GM23338 (cell line): ENCODE measurements at places on chromosomes 11 and 22.

GRCh38 chr11:1896923-1897322 lies 5.2 kb upstream of the PRR33 start:
- no peak for DNase-seq

GRCh38 chr11:2293984-2294925 lies 7.5 kb downstream of the C11orf21 start:
- peak; percentile 46 for DNase-seq

- DNase-seq: no peak
These were observed 14.6 kb upstream of the NDUFC2 start for GRCh38 chr11:78094250-78094649.

DNA sequence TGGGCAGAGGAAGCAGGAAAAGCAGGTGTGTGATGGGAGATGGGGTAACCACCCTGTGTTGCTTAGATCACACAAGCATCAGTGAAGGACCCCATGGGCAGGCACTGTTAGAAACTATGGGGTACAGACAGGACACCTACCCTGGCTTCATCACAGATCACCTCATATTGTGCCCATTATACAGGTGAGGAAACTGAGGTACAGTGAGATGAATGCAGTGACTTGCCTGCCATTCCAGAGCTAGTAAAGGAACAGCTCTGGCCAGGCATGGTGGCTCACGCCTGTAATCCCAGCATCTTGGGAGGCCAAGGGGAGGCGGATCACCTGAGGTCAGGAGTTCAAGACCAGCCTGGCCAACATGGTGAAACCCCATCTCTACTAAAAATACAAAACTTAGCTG lies 5.9 kb upstream of the MARK2 start:
- no peak for DNase-seq

DNA sequence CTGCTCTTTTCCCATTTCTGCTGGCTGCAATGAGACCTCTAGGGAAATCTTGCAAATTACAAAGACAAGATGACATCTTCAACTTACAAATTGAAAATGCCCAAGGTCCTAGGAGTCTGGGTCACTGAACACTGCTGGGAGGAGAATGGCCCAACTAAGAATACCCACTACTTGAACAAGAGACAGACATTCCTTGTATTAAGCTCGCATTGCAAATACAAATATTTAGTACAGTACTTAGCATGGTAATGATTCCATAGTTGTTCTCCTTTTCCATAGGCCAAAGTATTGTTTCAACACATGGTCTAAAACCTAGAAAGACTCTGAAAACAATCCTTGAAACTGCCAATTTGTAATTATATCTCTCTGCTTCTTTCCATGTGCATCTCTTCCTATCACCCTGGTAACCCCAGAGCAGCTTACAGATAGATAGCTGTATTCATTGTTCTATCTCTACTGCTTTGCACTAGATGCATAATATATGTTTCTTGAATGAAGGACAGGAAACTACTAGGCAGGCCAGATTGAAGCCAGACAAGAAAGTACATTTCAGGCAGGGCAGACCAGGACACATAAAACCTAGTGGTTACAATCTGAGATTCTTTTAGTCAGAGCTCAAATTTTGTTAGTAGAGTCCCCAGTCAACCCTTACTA lies 1545.7 kb upstream of the TENM4 start:
- DNase-seq: no peak

DNA sequence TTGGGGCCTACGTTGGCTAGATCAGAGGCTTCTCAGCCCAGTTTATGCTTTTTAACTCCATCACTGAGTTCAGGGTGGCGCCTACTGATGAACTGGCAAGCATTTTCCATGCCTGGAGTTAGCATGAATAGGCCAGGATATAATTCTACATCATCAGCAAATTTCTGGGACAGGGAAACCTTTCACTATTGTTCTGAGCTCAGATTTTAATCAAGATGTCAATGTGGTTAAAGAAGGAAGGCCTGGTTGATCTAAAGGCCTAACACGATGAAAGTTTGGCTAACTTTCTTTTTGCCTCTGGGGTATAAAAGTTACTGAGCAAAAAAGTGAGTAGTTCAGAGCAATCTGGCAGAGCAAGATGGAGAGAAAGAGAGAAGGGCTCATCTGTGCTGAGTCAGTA lies 21.7 kb upstream of the IFITM3 start:
- DNase-seq: no peak

DNA sequence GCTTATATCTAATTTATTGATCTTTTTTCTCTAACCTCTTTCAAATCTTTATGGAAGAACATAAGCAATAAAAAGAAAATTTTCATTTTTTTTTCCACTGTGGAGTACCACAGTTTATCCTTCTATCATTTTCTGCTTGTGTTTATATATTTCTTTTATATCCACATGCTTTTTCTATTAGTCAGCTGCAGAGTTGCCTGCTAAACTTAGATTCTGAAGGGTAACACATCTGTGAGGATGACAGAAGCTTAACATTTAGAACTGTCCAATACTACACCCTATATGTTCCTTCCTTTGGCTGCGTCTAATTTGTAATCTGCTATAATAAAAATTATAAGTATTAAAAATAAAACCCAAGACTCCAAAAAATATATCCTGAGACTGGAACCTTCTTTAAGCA lies 20.8 kb downstream of the CCDC90B start:
- DNase-seq: no peak

- no peak for DNase-seq
These were observed 18.4 kb downstream of the OR51I2 start for GRCh38 chr11:5467527-5467926.

GRCh38 chr22:43297270-43298061 lies 45.7 kb downstream of the SCUBE1 start:
- no peak for DNase-seq

DNA sequence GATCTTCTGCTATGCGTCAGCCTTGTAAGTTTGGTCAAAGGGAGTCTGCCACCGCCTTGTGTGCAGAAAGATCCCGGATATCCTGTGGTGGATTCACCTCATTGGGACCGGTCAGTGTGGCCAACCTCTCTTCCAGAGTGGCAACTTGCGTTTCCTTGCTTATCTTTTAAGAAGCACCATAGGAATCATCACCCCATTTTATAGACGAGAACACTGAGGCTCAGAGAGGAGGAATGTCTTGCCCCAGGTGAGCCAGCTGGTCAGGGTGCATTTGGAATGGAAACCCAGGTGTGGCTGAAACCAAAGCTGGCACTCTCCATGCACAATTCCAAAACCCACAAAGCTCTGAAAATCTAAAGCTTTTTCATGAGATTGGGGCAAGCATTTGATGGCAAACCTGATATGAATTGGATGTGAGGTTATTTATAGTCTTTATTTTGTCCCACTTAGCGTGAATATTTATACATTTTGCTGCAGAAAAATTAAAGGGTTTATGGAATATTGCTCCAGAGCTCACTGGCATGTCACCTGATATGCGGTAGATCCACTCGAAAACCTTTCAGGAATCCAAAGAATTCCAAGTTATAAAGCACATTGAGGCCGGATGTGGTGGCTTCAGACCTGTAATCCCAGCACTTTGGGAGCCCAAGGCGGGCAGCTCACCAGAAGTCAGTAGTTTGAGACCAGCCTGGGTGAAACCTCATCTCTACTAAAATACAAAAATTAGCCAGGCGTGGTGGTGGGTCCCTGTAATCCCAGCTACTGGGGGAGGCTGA lies 12.1 kb upstream of the EIF3D start:
- peak; percentile 55 for DNase-seq

DNA sequence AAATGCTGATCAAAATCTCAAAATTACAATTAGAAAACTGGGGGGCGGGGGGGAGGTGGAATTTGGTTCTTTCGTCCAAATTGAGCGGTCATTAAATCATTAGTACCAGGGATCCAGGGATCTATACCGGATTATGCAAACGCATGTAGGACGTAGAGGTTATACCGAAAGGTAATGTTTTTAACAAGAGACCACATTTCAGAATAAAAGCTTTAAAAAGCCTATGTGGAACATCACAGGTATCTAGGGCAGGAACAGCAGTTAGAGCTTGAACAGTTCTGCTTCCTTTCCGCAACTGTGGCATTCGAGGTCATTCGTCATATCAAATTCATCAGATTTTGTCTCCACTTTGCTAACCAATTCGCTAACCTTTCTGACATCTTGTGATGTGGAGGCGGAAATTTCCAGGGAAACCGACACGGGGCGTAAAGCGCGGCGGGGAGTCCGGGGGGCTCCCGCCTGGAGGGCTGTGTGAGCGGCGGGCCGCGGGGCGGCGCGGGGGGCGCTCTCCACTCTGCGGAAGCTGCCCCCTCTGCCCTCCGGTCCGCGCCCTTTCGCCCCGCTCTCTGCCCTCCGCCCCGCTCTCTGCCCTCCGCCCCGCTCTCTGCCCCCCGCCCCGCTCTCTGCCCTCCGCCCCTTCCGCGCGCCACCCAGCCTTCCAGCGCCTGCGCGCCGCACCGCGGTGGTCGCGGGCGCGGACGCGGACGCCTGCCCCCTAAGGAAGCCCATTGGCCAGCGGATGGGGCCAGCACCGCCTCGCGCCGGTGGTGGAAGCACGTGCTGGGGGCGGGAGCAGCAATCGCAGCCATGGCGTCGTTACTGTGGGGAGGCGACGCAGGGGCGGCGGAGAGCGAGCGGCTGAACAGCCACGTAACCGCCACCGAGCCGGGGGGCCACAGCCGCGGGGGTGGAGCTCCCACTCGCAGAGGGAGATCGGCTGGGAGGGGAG lies at the start of gene DDX25:
Gene DDX25 (plus strand): TSS at position 798 of the 949 bp plus-strand sequence. CDS start 10 bp downstream, at position 808.
- peak; percentile 88 for DNase-seq

DNA sequence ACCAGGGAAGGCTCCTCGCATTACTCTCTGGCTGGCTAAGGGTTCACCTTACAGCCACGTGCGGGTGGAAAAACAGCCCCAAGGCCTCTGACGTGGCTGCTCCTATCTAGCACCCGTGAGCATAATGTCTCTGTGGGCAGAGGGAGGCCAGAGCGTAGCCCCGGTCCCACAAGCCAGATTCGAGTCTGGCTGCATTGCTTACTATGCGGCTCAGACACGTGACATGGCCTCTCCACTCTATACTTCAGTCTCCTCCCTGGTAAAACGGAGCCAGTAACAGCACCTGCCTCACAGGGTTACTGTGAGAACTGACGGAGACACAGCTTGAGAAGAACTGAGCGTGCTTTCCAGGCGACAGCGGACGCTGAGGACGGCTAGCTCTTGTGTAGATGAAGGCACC lies 105.8 kb upstream of the BID start:
- DNase-seq: no peak

- DNase-seq: no peak
These were observed 98.7 kb upstream of the CRYBB3 start for GRCh38 chr22:25100948-25101347.

- DNase-seq: no peak
These were observed 1314.2 kb downstream of the BRD1 start for GRCh38 chr22:48513446-48513845.

GRCh38 chr11:120013325-120014250 lies 124.3 kb downstream of the TRIM29 start:
- peak; percentile 93 for DNase-seq

- DNase-seq: peak; percentile 15
These were observed 38.3 kb downstream of the IGLL5 start for GRCh38 chr22:22925805-22926369.

DNA sequence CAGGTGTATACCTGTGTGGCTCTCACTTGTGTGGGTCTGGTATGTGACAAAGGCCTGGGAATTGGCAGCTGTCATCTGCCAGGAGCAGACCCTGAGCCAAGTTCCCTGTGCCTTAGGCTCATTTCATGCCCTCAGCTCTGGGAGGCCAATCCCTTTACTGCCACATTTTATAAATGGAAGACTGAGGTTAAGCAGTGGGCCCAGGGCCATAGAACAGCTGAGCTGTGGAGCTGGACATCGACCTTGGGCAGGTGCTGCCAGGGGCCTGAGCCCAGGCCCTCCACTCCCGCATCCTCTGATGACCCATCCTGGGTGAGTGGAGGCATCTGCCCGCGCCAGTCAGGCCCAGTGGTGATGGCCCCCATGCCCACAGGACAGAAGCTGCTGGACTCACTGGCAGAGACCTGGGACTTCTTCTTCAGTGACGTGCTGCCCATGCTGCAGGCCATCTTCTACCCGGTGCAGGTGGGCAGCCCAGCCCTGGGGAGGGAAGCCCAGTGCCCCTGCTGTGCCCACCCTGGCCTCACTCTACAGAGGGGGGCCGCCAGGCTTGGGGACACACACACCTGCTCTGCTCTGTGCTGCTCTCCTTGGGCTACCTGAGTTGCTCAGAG lies 20.9 kb upstream of the ARHGAP8 start:
- no peak for DNase-seq

DNA sequence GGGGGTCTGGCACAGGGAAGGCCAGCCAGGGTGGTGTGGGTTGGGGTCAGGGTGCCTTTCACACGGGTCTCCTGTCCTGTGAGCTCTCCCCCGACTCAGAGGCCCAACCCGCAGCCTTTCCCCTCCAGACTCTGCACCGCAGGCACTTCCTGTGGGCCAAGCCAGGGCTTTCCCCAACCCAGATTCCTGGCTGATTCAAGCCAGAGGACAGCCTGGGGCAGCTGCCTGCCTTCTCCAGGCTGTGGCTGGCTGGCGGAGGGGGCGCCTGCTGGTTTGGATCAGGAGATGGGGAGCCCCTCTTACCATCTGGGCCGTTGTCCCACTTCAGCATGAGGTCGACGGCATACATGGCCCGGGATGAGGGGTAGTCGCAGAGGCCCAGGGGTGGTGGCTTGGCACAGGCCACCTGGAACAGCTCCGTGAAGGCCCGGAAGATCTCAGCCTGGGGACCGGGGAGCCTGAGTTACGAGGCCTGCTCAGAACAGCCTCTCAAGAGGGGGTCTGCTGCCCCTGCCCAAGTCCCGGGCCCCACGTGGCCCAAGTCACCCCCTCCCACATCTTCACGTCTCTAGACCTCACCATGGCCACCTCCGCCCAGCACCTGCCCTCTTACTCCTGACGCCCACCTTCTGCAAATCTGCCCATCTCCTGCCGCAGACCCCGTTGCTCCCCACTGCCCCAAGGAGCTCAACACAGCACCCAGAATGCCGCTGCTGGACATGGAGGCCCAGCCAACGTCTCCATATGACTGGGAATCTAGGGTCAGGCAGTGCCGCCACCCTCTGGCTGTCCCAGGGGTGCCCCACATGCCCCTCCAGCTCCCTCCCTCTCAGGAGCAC lies 17.3 kb downstream of the TSPO start:
- DNase-seq: no peak

DNA sequence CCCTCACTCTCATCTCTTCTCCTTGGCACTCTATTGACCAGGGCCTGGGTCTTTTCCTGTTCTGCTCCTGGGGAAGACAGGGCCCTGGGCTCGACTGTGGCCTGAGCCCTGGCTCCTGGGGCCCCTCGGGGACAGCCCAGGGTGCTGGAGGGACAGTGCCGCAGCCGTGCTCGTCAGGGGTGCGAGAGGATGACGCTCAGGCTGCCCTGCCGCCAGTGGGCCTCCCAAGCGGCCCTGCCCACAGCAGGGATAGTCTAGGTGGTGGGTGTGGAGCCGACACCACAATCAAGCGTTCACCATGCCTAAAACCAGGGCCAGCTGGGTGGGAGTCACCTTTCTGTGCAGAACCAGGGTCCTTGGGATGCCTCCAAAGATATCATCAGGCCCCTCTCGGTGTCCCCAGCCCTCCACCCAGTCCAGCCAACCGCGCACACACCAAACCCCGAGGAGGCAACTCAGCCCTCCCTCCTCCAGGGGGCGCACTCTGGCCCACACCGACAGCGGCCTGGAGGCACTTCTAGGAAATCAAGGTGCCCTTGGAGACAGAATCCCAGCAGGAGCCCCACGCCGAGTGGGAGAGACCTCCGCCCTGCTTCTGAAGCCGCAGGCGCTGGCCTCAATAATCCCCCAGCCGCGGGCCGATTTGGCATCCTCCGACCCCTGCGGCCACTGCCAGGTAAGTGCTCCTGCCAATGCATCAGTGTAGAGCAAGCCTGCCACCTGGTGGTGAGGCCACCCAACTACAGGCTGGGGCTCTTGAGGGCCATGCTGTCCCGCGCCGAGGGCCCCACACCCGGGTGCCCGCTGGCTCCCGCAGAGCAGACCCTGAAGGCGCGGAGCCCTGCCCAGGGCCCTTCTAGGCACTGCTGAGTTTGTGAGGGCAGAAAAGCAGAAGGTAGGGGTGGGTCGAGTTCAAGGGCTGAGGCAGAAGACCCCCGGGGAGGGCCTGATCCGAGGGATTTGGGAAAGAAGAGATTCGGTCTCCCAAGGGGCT lies 496.4 kb downstream of the BUD13 start:
- peak; percentile 94 for DNase-seq
